Activated T-helper 1 cell treated with anti-CD3 and anti-CD28 coated beads, Interleukin-12 subunit alpha, Interleukin-12 subunit beta, Interleukin-2, Interleukin-4 antibody, amounts not matched to agents 30 ng/mL and 10 ng/mL and 1 ng/mL, durations not matched to agents 14 hours and 24 hours and 36 hours (primary cell): ENCODE measurements at places on chromosomes 6 and 20.

GRCh38 chr6:26199057-26199772 is 112.0 kb downstream of the HFE start:
- peak; percentile 78 for DNase-seq

- DNase-seq = no peak
These were observed 68.5 kb downstream of the FAM229B start for GRCh38 chr6:112155886-112156285.

DNA sequence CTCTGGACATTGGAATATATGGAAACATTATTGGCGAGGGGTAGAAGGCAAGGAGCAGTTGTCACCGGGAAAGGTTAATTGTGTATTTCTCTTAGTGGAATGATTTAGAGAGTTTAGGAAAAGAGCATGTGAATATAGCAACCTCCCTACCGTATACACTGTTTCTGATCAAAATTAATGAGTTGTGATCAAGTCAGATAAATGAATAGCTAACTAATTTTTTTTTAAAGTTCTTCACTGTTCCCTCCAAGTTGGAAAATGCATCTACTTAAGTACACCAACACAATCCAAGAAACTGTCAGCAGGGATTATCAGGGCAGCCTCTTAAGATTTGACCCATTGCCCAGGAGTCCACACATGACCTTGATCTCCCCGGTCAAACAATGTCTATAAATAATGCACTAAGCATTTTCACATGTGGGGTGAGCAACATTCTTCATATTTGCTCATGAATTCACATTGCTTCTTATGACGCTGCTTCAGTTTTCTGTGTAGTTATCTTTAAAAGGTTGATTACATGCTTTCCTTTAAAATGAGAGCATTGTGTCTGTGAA is 680.8 kb upstream of the NRSN1 start:
- no peak for DNase-seq

- no peak for DNase-seq
These were observed 150.4 kb downstream of the RNGTT start for GRCh38 chr6:88813045-88813444.

DNA sequence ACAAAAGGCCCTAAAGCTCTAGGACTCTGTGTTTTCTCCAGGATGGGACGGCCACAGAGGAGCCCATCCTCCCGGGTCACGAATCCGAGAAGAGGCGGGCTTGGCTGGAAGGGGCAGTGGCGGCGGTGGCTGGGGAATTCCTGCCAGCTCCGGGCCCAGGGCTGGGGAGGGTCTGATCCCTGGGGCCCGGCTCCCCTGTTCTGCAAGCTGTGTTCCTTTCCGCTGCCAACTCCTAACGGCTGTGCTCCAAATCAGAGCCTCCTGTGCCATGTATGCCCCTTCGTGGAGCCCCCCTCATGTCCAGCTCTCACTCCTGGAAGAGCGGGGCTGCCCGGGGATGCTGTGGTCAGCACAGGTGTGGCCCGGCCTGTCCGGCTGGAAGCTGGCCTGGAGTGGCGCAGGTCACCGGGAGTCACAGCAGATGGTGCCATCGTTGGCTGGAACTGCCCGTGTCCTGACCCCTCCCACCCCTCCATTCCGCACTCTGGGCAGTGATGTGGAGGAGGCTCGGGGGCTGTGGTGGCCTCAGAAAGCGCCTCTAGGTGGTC is 88.2 kb upstream of the MPC1 start:
- no peak for DNase-seq

DNA sequence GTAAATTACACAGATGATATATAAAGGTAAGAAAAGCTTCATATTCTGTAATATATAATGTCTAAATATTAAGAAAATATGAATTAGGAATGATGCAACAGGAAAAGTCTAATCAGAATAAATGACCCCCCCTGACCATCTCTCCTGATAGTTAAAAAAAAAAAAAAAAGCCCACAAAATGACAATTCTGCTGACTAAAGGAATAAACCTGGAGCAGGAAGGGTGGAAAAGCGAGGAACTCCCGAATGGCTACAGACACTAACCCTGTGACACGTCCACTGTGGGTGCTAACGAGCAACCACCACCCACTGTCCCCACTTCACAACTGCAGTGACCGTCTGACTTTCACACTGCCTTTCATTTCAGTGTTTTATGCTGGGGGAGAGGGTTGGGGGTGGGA is 67.6 kb upstream of the FOXQ1 start:
- no peak for DNase-seq

- no peak for DNase-seq
These were observed 39.5 kb upstream of the LAMP5 start for GRCh38 chr20:9474835-9475415.

GRCh38 chr20:50417023-50417329 is 93.2 kb upstream of the PTPN1 start:
- DNase-seq = no peak

GRCh38 chr6:111354758-111355555 is 128.1 kb downstream of the REV3L start:
- DNase-seq = no peak

- no peak for DNase-seq
These were observed 3.5 kb downstream of the CST7 start for GRCh38 chr20:24952376-24953208.

DNA sequence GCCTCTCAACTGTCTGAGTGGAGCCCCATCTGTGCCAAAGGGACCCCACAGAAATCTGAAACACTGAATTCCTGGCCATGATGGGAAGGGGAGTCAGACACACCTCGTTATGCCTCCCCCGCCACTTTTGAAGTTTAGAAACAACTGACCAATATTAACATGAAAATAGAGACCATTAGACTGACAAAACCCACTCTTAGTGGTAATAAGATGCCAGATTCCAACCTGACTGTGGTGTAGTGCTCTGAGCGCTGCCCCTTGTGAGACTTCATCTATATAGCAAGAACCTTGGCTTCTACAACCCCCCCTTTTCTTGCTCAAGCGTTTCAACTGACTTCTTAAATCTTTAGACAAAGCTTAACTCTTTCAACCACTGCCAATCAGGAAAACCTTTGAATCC is 46.1 kb upstream of the UNC93A start:
- DNase-seq = no peak

GRCh38 chr20:15141861-15142260 is 804.4 kb upstream of the FLRT3 start:
- no peak for DNase-seq

- no peak for DNase-seq
These were observed 87.4 kb upstream of the BHLHE23 start for GRCh38 chr20:63093966-63094766.
